ENCODE measurements at places on chromosomes 12 and 14. TPM values are rescaled to one million over a fixed set of nuclear protein-coding genes. Genes with fewer than 3 reads are reported as not detected.

AICDA gene
- total RNA-seq, result not detected

FLRT2 gene
- total RNA-seq, result 112 TPM

LMNTD1 gene
- not detected for total RNA-seq

PPFIA2 gene
- 0.35 TPM for total RNA-seq

COX8C gene
- not detected for total RNA-seq

NINJ2 gene
- 3.9 TPM for total RNA-seq

NOVA1 gene
- 5.3 TPM for total RNA-seq

ARHGAP9 gene
- total RNA-seq, result 7.5 TPM

CCDC196 gene
- not detected for total RNA-seq

SYCP3 gene
- 0.20 TPM for total RNA-seq

All from adrenal gland (tissue), 19 donors.